ENCODE measurements at places on chromosomes 5 and 9.

- DNase-seq: no peak
Observed at GRCh38 chr5:125032286-125032685, 285.8 kb upstream of the ZNF608 start.

DNA sequence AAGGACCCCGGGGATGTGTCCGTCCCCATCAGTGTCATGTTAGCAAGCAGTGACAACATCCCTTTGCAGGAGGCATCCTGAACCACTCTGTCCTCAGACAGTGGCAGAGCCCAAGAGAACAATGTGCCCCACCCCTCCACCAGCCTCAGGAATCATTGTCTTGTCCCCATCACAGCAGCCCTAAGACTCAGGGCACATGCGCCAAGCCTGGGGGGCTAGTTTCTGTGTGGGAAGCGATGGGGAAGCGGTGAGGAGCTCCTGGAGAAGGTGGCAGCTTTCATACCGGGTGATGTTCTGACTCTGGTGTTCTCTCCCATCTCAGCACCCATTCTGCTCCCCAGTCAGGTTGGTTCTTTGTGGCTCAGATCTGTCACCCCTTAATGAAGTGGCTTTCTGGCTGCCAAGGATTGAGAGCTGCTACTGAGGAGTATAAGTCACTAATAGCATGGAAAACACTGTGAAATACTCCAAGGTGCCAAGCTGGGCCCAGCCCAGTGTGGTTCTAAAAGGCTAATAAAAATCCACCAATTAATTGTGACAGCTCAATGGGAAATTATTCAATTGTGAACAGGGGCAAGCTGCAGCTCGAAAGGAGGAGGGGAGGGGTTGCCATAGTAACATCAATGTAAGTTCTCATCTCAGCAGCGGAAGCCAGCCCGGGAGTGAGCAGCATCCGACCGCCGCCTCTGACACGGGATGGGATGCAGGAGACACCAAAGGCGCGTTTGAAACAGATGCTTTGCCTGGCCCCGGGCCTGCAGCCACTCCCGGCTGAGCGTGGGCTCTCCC lies 4.7 kb downstream of the QRFP start:
- no peak for DNase-seq

DNA sequence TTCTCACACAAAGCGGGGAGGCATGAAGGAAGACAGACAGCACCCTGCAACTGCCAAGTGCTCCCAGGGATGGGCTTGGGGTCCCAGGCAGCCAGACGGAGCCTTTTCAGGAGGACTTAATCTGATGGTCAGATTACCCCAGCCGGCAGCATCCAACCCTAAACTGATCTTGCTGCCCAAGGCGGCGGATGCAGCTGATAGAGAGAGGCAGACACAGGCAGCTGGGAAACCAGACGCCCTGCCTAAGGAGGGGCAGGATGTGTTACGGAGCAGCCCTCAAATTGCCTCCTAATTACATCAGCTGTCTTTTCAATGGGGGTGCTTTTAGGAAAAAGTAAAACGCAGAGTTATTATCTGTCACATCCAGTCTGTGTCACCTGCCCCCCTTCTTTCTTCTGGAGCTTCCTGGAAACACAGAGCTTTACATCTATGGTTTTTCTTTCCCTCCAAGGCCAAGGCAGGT lies 190.9 kb upstream of the PANK3 start:
- DNase-seq: no peak

DNA sequence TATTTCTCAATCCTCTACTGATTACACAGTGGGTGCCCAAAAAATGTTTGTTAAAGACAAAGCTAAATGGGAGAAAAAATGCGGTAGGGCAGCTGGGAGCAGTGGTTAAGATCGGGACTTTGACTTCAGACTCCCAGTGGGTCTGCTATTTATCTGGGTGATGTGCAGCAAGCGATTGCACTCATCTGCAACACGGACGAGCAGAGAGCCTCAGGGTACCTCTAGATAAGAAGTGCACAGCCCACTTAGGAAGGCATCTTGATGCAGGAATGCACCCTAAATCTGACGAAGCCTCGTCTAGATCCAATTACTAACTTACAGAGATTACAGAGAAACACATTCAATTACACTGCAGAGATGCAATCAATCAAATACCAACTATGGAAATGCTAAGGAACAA lies 4.0 kb downstream of the MAPK9 start:
- no peak for DNase-seq

DNA sequence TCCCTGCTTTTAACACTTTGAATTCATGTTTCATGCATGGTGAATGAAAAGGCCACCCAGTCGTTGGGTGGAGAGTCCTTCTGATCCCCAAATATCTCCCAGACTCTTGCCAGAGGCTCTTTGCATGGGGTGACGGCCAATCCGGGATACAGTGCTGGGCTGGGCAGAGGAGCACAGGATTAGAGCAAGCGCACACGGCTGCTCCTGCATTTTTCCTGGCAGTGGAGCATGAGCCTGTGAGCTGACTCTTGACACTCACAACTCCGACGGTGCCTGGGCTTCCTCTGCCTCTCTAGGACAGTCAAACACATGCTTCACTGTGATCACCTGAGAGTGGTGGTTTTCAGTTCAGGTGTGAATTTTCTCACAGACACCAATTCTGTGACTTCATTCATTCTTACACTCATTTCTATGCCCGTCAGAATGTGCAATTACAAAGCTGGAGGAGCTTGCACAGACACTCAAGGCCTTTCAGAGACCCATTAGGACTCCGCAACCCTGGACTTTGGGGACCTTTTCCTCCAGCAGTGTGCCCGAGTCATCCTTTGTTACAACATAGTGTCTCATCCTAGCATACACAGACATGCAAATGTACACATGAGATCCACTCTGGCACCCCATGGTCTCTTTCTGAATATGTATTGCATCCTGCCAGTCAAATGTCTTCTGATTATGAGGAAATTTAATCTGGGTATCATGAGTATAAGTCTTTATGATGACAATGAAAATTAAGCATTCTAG lies 206.6 kb downstream of the ICE1 start:
- no peak for DNase-seq

- no peak for DNase-seq
Observed at GRCh38 chr5:69167929-69168328, 979 bp downstream of the CCNB1 start.

DNA sequence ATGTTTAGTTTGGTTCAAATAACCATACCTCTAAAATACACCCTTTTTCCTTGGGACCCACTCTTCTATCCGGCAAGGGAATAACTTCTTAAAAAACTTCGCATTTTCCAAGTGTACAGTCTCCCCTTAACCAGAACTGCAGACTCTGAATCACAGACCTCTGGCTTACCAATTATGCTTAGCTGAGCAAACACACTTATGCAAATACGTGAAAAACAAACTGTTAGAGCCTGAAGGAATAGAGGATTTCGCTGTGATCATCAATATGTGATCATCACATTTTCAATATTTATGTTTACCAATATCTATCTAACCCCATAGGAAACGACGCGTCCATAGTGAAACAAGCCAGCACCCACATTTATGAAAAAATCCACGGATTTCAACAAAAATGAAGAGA lies 1.3 kb downstream of the LPAR1 start:
- DNase-seq: no peak

- no peak for DNase-seq
Observed at GRCh38 chr5:72951671-72952468, 4.0 kb upstream of the FCHO2 start.

DNA sequence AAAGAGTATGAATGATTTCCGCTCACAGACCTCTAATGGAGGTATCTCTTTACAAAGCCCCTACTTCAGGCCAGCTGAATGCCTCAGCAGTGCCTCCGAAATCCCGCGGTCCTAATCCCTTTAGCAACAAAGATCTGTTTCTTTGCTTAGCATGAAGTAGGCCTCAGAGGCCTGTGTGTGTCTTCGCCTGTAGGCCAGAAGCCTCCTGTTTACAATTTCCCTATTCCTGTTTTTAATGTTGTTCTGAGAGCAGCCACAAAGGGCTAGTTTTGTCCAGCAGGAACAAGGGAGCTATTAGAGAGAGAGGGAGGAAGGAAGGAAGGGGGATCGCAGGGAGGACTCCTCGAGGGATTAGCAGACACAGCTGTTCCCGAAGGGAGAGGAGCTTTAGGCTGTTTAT lies 166.4 kb upstream of the SPRY4 start:
- DNase-seq: no peak

GRCh38 chr9:27247756-27248155 lies 49.2 kb downstream of the EQTN start:
- peak; percentile 38 for DNase-seq

GRCh38 chr5:130270786-130271185 lies 366.5 kb downstream of the CHSY3 start:
- no peak for DNase-seq

DNA sequence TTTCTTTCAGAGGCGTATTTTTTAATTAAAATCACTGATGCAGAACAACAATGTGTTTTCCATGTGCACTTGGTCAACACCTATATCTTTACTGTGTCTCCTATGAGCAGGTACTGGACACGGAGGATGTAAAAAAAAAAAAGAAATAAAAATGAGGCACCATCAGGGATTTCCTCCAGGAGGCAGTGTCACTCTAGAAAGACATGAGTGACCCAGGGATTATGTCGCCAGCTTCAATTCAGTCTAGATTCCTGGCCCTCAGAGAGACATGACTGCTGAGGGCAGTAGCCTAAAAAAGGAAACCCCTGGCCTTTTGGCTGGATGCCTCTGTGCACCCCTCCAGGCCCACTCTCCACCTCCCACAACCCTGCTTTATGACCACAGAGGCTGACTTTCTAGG lies 18.3 kb upstream of the IL33 start:
- DNase-seq: no peak

GRCh38 chr5:127602896-127603844 lies 45.7 kb upstream of the CTXN3 start:
- DNase-seq: no peak

DNA sequence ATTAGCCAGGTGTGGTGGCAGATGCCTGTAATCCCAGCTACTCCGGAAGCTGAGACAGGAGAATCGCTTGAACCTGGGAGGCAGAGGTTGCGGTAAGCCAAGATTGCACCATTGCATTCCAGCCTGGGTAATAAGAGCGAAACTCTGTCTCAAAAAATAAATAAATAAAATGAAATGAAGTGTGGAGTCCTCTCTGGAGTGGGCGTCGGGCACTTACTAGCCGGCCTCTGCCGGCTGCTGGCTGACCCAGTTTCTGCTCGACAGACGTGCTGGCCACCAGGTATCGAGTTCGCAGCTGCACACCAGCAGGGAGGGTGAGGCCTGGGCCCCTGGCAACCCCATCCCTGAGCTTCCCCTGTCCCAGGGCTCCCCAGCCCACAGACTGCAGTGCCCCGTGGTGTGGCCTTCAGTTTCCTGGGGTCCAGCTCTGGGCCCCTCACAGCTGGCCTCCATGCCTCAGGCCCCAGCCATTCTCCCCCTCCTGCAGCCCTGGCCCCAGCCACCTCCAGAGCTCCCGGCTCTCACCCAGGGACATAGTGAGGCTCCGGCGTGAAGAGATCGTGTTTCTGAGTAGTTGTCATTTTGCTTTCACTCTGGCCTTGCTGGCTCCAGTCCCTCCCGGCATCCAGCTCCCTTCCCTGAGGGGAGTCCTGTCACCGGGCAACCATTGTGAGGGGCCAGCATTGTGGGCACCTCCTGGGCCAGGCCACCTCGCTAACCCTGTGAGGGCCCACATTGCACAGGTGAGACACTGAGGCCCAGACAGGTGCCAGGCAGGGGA lies 3.8 kb upstream of the STPG3 start:
- DNase-seq: no peak

DNA sequence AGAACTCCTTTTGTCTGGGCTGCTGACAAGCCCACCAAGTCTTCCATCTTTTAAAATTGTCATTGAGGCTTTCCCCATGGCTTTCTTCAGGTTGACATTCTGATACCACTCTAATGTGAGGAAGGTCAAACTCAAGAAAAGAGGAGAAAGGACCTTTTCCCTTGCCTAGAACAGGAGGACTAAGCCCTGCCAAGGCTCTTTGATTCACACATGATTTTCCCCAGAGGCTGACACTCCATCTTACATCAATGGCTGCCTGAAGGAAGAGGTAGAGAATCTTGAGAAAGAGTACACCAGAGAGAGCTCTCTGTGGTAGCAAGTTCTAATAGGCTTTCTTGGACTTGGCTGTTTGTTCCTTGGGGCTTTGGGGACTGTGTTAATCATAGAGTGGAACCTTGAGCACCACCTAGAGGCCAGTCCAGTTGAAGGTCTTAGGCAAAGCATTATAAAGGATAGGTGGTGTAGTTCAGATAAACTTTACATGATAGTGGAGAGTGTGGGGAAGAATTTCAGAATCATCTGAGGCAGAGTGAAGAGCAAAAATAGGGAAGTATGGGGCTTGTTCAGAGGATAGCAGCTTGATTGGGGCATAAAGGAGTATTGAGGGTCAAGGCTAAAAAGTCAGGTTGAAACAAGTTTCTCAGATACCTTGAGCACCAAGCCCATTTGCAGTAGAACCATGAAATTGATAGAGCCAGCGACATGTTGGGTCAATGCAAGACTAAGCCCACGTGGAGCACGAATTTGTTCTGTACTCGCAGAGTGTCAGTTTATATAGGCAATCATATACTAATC lies 36.7 kb downstream of the NDFIP1 start:
- peak; percentile 84 for DNase-seq

DNA sequence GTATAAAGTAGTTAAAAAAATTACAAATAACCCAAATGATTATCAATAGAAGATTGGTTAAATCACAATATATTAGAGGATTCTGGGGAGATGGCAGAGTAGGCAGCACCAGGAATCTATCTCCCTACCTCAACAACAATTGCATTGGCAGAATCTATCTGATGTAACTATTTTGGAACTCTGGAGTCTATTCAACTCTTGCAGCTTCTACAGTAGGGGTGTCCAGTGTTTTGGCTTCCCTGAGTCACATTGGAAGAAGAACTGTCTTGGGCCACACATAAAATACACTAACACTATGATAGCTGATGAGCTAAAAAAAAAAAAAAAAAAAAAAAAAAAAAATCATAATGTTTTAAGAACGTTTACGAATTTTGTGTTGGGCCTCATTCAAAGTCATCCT lies 29.2 kb upstream of the ECM2 start:
- no peak for DNase-seq

GRCh38 chr5:170971-171800 lies 20.1 kb upstream of the LRRC14B start:
- no peak for DNase-seq

- DNase-seq: peak; percentile 7
Observed at GRCh38 chr5:68122439-68123328, 92.9 kb upstream of the PIK3R1 start.

- peak; percentile 6 for DNase-seq
Observed at GRCh38 chr5:5699062-5699461, 276.6 kb downstream of the ICE1 start.

DNA sequence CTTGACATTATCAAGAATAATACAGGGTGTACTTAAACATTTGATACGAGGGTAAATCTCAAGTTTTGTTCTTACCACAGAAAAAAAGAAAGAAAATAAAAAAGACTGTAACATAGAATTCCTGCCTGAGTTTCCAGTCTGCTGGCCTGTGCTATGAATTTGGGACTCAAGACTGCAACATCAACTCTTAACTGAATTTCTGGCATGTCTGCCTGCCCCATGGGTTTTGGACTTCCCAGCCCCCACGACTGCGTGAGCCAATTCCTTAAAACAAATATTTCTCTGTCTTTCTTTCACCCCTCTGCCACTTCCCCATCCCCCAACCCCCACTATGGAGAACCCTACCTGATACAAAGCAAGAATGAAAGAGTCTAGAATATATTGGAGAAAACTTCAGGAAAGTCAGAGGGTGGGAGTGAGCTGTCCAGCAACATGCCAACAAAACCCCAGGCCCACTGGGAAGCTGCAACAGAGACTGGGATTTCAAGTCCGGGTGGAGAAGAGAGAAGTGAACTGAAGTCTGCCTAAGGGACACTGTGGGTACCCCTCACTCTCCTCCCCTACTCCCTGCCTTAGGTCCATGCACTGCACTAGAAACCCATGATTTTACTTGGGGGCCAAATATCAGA lies 43.0 kb downstream of the MARCHF3 start:
- no peak for DNase-seq
